ENCODE measurements at places on chromosomes 12 and 14.

GRCh38 chr14:26216786-26217185 lies 381.0 kb downstream of the NOVA1 start:
- DNase-seq = no peak

GRCh38 chr14:92633724-92634123 lies 114.7 kb downstream of the LGMN start:
- DNase-seq = no peak

DNA sequence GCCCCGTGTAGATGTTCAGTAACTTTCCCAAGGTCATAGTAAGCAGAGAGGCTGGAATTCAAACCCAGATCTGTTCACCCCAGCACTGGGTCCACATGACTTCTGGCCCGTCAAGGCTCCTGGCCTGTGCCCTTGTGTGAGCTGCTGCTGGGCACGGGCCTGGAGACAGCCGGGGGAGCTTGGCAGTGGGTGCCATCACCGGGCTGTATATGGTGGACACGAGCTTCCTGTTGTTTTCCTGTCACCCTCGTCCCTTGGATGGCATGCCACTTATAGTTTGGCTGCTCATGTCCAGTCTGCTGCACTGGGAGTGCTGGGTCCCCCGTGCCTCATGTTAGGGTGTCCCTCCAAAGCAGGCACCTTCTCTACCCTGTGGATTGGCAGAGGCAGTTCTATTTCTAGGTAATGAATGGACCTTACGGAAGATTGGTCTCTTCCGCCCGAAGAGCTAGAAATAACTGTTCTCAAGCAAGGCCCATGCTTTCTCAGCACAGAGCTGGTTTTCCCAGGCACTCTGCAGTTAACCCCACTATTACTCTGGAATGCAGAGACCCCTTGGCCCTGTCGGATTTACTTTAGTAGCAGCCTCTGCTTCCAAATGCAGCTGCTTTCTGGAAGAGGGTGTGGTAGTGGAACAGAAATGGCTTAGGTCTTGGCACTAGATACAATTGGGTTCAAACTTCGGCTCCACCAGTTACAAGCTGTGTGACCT lies 44.3 kb downstream of the ELK3 start:
- no peak for DNase-seq

DNA sequence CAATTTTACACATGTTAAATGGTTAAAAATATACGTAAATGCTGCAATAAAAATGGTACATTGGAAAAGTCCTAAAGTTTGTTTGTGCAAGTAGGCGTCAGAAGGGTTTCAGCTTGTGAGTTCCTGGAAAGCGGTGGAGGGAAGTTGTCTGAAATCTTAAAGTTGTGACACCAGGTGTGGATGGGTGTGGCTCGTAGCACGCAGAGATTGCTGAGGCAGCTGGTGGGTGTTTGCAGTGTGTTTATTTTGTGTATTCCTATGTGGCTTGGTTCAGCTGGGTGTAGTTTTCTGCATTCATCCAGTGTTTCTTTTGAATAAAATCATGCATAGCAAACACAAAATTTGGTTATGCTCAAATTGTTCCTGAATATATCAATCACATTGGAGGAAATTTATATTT lies 136.8 kb upstream of the TBX3 start:
- DNase-seq = no peak

GRCh38 chr12:111192647-111193046 lies 176.2 kb downstream of the PHETA1 start:
- no peak for DNase-seq

DNA sequence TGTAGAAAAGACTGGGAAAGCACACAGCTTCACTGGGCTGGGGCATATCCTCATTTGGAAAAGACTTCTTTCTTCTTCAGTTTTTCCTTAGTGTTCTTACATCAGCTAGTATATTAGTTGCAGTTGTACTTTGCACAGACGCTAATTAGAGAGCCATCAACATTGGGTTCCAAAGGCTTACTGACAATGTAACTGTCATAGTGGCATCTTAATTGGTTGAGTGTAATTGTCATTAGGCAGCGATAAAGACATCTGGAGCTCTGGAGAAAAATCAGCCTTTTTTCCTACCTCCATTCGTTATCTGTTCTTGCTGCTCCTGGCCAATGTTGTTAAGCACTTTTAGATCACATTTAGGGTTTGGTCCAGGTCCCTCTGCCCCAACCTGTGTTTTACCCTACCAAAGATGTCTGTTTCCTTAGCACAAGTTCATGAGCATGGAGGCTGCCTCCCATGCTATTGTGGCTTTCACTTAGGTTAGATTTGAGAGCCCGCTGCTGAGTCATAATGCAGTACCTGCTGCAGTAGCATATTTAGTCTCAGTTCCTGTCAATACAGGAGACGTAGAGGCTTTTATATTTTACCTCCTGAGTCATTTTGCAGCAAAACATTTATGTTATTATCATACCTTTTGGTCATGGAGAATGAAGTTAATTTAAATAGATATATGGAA lies 49.2 kb downstream of the FBXW8 start:
- no peak for DNase-seq

GRCh38 chr12:80188576-80188975 lies 89.2 kb downstream of the OTOGL start:
- DNase-seq = no peak

DNA sequence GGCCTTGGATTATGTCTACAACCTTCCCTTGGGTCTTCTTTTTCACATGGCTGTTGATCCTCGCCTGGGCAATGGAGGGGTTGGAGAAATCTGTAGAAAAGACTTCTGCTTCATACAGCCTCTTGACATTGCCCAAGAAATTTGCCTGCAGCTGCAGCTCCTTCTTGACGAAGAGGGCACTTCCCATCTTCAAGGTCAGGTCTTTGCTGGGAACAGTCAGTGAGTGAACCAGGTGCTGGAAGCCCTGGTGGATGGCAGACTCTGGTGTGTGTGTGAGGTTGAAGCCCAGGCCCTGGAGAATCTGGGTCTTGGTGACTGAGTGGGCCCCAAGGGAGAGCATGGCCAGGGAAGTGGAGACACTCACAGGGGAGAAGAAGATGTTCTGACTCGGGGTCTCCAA lies 6.7 kb downstream of the SERPINA9 start:
- no peak for DNase-seq

DNA sequence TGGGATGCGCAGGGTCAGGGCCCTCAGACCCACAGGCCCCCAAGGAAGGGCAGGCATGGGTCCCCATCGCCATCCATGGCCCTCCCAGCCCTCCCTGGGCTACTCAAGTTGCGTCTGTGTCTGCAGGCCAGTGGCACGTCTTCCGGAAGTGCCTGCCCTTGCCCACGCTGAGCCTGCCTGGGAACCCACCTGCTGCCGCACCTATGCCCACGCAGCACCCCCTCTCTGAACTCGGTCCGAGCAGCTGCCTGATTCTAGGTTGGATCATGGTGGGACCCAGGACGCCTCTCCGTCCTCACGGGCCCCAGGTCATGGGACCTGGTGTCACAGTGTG lies 182.8 kb downstream of the ADGRD1 start:
- no peak for DNase-seq

- no peak for DNase-seq
These were observed 59.9 kb downstream of the MIA2 start for GRCh38 chr14:39293629-39294028.

GRCh38 chr12:47943623-47944340 lies 19.6 kb upstream of the TMEM106C start:
- DNase-seq = no peak

DNA sequence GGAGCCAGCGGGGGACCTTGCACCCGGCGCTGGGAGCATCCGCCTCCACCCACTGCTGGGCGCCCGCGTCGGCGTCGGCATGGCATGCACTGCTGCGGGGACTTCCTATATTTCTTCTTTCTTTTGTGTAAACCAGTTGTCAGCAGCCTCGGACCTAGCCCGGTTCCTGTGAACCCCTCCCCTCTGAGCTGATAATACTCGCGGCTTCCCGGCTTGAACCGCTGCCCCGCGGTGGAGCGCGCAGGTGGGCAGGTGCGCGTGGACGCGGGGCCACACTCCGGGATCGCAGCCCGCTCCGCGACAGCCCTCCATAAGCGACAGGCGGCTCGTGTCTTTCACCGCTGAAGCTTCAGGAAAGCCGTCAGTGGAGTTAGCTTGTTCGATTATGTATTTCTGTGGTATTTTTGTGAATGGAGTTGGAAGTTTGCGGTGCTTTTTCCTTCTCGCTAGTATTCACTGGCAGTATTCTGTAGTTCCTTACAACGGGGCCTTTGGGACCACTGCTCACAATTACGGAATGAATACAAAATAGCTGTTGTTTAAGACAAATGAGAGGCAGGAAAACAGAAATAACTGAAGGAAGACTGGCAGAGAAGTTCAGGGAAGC lies 870 bp downstream of the BMAL2 start:
- DNase-seq = peak; percentile 3

- DNase-seq = no peak
These were observed 42.3 kb upstream of the EVL start for GRCh38 chr14:100022772-100023451.

GRCh38 chr14:89491711-89492381 lies 74.8 kb upstream of the FOXN3 start:
- DNase-seq = no peak

GRCh38 chr14:35234012-35234805 lies 58.0 kb upstream of the PSMA6 start:
- no peak for DNase-seq

GRCh38 chr12:121138284-121138683 lies 5.6 kb downstream of the P2RX7 start:
- DNase-seq = no peak

DNA sequence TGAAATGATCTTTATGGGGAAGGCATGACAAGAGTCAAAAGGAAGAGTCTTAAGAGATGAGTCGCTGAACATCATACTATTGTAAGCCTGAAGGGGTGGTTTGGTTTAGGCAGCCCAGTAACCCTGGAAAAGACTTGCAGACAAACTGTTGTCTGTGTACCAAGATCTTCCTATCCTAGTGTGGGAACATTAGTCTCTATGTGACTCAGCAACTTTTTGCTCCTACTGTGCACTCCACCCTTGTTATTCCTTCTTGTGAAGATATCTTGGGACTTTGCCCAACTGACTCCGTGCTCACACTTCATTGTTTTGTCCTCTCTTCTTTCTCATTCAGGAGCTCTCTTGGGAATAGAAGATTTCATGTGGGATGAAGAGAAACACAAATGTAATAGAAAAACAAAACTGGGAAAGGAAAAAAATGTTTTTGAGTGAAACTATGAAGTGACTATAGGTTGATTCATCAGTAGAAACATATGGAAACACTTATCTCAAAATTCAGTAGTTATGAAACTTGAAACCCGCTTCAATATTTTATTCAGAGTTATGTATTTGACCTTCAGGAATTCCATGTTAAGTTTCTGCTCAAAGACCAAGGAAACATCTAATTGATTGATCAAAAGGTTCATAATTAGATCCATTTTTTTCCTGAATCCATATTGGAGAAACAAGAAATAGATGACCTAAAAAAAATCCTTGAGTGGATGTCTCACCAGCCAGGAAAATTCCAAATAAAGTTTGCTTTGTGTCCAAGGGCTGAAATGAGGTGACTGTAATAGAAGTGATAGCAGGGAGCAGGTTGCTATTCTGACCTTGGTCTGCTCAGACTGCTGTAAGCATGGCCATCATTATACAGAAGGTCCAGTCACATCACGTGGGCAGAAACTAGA lies 67.2 kb downstream of the BTG1 start:
- DNase-seq = no peak

DNA sequence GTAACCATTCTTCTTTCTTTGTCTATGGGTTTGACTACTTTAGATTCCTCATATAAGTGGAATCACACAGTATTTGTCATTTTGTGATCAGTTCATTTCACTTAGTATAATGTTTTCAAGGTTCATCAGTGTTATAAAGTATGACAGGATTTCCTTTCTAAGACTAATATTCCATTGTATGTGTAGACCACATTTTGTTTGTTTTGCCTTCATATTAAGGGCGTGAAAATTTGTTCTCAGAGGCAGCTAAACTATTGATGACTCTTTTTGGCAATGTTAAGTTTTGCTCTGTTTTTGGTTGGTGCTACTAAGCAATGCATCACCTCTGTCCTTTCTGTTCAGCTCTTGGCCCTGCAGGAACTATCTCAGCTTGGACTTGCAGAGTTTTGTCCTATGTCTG lies 1.7 kb upstream of the KLRG1 start:
- DNase-seq = no peak

- DNase-seq = no peak
These were observed 102.2 kb upstream of the USP15 start for GRCh38 chr12:62158013-62158412.

DNA sequence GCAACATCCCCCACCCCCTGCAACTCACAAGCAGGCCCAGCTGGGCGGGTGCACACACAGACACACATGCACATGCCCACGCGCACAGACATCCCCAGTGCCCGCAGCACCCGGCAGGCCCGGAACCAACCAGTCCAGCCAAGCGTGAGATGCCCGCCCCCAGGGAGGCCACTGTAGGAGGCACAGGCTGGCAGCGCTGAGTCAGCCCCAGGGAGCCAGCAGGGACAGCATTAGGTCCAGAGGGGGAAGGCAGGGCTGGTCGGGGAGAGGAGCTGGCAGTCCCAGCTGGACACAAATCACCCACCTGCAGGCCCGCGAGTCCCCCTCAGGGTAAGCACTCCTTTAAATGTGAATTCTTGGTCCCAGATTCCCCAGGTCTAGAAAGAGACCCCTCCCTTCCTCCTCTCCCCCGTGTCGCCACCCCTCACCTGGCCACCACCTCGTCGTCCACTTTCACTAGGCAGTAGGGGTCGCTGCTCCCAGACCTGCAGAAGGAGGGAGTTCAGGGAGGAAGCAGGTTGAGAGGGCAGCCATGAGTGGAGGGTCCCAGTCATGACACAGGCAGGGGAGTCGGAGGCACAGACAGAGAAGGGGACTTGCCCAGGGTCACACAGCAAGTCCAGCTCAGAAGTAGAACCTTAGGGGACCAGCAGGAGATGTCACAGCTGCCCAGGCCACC lies 5.0 kb downstream of the RASAL1 start:
- DNase-seq = no peak

GRCh38 chr12:46915082-46915481 lies 89.3 kb upstream of the SLC38A4 start:
- no peak for DNase-seq

GRCh38 chr14:78840898-78841297 lies 670.7 kb downstream of the NRXN3 start:
- no peak for DNase-seq

GRCh38 chr12:108117163-108117849 lies 11.8 kb upstream of the WSCD2 start:
- DNase-seq = no peak

DNA sequence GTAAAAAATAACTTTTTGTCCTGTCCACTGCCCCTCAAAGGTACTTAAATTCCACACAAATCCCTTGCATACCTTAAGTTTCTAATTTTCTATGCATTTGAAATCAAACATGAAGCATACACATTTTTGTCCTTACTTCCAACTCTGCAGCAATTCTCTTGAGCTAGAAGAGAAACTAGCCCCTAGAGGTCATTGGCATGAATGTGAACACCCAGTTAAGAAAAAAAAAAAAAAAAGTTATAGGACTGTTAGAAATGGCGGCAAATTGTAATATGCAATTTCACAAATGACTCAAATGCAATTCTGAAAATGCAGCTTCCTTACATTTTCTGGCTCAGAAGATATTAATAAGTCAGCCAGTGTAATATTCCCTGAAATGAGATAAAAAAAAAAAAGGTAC lies 4.6 kb upstream of the ESR2 start:
- no peak for DNase-seq

DNA sequence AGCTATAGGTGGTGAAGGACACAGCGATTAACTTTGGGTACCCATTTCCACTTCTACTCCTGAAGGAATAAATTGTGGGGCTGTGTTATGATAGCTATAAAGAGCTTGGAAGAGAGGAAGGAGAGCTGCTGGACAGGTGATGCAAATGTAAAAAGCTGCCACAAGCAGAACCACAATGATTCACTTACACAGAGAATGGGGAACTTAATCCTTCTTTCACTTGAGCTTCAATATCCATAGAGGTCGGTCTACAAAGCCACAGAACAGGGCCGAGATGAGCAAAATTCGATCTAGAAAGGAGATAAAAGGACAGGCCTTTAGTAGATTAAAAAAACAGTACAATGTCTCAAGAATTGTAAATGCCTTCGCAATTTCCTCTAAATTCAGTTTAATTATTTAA lies 831.1 kb downstream of the LRFN5 start:
- no peak for DNase-seq
